NCI-H2171 (cell line): ENCODE measurements at places on chromosomes 7 and 10.

DNA sequence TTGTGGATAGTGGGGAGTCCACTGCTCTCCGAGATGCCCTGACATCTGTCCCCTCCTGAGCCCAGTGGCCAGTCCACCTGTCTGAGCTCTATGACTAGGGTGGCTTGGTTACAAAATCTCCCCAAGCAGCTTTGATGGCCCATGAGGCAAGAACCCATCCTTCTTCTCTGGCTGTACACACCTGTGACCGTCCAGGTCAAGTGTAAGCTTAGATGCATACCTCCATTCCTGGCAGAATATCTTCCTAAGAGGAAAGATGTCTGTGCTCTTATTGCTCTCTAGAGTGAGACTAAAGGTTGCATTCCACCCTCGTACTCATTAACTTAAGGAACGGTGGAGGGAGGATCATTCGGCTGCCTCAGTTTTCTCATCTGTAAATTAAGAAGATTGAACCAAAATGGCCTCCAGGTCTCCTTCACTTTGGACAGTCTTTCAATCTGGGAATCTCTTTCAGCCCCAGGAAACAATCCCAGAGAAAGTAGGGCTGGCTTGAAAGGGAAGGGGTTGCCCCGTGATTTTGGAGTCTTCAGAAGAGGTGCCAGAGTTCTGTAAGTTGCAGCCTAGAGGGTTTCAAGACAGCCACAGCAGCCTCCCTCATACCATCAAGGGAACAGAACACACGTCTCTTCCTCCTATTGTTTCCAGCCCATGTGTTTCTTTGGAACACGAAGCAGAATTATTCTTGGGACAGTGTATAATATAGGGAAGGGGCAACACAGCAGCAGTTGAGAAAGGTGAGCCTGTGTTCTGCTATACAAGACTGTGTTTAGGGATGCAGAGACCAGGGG lies 5.5 kb downstream of the HOXA4 start:
- DNase-seq, result no peak

- no peak for DNase-seq
These were observed 64.1 kb downstream of the MGAM2 start for GRCh38 chr7:142175594-142175993.

DNA sequence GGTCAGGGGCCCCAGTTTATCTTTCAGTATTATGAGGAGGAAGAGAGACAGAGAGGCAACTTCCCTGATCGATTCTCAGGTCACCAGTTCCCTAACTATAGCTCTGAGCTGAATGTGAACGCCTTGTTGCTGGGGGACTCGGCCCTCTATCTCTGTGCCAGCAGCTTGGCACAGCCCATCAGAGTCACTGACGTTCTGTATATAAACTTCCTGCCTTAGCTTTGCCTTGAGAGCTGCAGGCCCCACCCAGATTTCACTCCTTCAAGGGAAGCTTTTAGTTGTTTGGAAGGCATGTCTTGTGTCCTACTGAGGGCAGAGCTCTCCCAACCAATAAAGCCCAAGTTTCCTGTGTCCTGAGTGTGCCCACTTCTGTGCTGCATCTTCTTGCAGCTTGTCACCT lies 242.5 kb upstream of the PRSS58 start:
- DNase-seq, result no peak

DNA sequence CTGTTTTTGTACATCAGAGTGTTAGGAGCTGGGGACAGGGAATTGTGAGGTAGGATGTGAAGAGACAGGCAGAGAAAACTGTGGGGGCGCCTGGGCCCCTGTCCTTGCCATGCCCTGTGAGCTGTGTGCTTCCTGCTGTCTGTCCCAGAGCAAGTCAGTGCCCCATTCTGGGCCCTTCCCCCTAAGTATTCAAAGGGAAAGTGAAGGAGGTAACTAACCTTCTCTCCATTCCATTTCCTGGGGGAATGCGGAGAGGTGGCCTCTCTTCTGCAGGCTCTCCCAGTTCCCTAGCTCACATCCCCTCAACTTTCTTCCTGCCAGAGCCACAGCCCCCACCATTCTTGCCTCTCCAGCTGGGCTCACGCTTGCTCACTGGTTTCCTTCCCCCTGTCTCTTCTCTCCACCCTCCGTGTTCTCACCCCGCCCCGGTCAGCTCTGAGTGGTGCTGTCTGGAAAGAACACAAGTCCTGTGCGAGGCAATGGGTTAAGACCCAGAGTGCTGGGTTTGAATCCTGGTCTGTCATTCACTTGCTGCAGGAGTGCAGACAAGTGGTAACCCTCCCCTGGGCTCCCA lies 9.7 kb upstream of the VSIR start:
- DNase-seq, result no peak

GRCh38 chr7:8215648-8216333 lies 46.2 kb downstream of the ICA1 start:
- DNase-seq, result no peak

DNA sequence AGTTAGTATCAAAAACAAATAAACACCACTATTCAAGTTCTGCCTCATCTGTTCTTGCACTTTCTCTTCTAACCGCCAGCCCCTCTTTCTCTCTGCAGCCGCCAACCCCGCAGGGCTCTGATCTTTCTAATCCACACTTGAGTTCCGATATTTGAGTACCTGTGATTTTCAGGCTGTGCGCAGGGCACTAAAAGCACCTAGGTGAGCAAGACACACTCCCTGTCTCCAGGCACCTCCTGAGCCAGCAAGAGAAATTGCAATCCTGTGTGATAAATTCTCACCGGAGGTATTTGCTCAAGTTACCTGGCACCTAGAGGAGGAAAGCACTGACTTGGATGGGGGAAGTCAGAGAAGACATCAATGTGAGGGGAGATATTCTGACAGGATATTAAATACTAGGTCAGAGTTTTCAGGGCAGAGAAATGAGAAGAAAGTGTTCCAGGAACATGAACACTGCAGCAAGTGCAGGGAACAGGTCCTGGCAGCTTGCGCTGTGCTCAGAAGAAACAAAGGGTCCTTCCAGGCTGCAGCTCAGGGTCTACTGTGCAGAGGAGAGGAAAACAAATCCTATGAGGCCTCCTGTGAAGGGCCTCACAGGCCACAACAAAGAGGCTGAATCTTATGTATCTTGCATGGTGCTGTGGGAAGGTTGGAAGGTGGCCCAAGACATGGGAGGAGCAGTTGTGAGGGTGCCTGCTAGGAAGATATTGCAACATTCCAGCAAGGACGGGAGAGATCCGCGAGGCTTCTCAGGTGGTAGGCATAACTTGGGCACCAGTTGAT lies 568.7 kb upstream of the MGMT start:
- no peak for DNase-seq

- no peak for DNase-seq
These were observed 136.3 kb downstream of the KCNMA1 start for GRCh38 chr10:77501152-77501845.

- DNase-seq, result no peak
These were observed 66.8 kb upstream of the NEBL start for GRCh38 chr10:20963721-20964595.

GRCh38 chr10:79491143-79491835 lies 21.0 kb upstream of the EIF5AL1 start:
- DNase-seq, result no peak

GRCh38 chr7:111292026-111292470 lies 201.1 kb downstream of the LRRN3 start:
- no peak for DNase-seq

GRCh38 chr7:1961701-1962276 lies 271.0 kb downstream of the MAD1L1 start:
- no peak for DNase-seq

DNA sequence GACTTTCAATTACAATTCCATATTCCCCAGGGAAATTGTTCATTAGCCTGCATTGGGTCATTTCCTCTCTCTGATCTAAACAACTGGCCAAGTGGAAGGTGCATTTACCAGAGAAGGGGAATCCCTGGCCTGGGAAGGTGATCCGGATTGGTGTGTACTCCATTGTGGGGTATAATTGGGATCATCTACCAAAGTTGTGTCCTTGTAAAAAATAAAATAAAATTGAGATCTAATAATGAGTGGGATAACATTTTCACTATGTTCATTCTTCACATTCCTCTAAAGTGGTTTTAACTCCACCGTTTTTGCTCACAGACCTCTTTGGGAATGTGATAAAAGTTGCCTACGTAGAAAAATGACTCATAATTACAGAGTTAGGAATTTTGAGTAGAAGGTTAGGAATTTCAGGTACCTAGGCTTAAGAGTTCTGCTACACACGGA lies 22.8 kb downstream of the ARL5B start:
- no peak for DNase-seq

DNA sequence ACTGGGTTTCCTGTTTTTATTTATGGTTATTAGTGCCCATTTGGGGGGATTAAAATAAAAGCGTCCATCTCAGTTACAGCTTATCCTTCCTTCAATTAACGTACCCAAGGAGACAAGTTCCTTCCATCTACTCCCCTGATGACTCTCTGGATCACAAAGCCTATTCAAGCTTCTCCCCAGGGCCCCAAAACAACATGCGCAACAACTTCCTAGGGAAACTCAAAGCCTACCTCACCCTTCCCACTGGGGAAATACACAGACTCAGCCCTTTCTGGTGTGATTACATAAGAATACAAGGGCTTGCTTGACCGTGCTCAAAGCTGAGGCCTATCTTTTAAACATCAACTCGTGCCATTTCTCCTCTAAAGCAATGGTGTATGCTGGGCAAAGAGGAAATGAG lies 112.4 kb downstream of the CDK6 start:
- DNase-seq, result no peak

GRCh38 chr10:131821378-131822012 lies 79.3 kb upstream of the PPP2R2D start:
- DNase-seq, result no peak
